PC-9 (cell line): ENCODE measurements at places on chromosomes 13 and 19. TPM values are rescaled to one million over a fixed set of nuclear protein-coding genes. Genes with fewer than 3 reads are reported as not detected.

GRCh38 chr13:112983428-112984196 is 14.6 kb downstream of the MCF2L start:
- peak; percentile 33 for DNase-seq

GRCh38 chr19:2150794-2151338 is 500 bp downstream of the AP3D1 start:
- DNase-seq: no peak

DNA sequence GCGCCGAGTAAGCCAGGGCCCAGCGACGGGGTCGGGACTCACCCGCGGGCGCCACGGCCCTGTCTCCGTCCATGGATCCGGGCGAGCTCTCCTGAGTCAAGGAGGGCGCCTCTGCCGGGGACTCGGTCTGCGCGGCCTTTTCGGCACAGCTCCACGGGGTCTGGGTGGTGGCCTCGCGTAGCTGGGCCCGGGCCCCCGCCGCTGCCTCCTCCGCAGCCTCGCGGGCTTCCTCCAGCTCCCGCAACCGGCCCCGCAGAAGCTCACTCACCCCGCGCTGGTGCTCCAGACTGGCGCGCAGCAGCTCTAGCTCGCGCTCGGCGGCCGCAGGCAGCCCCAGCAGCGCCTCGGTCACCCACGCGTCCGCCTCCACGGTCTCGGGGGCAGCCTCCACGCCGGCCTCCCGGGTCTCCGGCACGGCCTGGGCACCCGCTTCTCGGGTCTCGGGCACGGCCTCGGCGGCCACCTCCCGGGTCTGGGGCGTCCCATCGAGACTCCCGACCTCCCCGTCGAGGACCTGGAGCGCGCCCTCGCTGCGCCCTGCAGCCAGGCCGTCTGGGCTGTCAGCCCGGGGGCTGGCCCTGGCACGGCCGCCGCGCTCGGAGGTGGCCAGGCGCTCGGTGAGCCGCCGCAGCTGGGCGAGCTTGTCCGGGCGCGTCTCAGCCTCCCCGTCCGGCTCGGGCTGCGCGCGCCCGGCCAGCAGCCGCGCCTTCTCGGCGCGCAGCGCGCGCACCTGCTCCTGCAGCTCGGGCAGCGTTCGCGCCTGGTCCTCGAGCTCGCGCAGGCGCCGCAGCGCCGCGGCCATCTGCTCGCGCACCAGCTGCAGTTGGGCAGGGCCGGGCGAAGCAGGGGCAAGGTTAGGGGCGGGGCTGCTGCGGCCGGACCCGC is 8.4 kb downstream of the KANK3 start:
- peak; percentile 83 for DNase-seq

- DNase-seq: no peak
These were observed 236.4 kb downstream of the ATP8A2 start for GRCh38 chr13:25608181-25608580.

RNF225 gene
- total RNA-seq: 0.61 and 0.68 TPM in 2 replicates

- no peak for DNase-seq
These were observed 755 bp downstream of the SERTM1 start for GRCh38 chr13:36674337-36675212.

GSX1 gene
- not detected in 2 replicates for total RNA-seq

- DNase-seq: peak; percentile 26
These were observed 669 bp downstream of the GADD45B start for GRCh38 chr19:2476451-2477140.

DNA sequence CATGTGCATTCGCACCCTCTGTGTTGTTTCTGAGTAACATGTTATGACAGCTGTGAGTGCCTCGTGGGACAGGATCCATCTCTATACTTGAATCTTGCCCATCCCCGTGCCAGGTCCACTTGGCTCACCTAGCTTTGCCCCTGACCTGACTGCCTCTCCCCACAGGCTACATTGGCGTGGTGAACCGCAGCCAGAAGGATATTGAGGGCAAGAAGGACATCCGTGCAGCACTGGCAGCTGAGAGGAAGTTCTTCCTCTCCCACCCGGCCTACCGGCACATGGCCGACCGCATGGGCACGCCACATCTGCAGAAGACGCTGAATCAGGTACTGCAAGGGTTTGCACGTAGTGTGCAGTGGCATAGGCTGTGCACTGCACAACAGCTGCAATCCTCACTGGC is 53.2 kb downstream of the TMED1 start:
- DNase-seq: no peak

GRCh38 chr19:48473161-48473966 is 4.2 kb downstream of the CYTH2 start:
- peak; percentile 60 for DNase-seq

GRCh38 chr13:76968041-76968440 is 19.7 kb downstream of the ACOD1 start:
- DNase-seq: no peak

DNA sequence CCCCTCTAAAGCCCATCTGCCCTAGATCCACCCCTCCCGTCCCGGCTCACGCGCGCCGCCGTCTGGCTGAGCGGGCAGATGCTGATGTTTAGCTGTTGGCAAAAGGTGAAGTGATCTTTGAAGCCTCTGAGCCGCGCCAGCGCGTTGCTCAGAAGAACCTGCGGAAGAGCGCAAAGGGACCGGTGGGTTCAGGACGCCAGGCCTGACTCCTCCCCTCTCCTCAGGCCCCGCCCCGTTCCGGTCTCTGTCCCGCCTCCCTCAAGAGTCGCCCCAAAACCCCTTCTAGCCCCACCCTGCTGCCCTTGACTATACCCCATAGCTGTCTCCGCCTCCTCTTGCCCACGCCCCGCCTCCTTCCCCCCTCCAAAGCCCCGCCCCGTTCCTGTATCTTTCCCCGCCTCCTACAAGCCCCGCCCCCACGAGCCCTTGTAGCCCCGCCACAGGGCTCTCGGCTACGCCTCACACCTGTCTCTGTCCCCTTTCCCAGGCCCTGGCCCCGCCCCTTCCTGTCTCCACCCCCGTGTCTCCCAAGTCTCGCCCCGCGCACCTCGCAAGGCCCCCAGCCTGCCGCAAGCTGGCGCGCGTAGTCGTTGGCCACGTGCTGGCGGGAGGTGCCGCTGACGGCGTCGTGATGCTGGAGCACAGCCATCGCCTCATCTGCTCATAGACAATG is 9.5 kb downstream of the MAN2B1 start:
- DNase-seq: no peak

DNA sequence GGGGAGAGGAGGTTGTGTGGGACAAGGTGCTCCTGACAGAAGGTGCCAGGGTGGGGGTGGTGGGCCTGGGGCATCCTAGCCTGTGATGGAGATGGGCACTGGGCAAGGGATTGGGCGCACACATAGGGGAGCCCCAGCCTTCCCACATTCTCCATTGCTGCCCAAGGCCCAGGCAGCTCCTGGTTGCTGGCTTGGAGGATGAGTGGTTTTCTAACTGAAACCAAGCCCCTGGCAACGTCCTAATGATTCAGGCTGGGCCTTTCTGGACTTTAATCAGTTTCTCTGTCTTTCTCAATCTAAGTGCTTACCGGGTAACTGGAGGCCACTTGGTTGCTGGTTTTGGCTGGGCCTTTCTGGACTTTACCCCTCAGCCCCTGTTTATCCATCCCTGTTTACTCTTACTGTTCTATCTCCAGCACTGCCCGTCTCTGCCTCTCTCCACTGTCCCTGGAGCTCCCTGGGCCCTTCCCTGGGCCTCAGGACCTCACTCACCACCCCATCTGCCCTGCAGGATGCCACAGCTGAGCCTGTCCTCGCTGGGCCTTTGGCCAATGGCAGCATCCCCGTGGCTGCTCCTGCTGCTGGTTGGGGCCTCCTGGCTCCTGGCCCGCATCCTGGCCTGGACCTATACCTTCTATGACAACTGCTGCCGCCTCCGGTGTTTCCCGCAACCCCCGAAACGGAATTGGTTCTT is 354 bp downstream of the CYP4F3 start:
- peak; percentile 72 for DNase-seq

CYP4F3 gene
- total RNA-seq: 57.6 and 70.7 TPM in 2 replicates

- DNase-seq: no peak
These were observed 53.2 kb upstream of the ZNF536 start for GRCh38 chr19:30318936-30319335.

DNAAF3 gene
- total RNA-seq: 51.8 and 76.6 TPM in 2 replicates
